ENCODE measurements at places on chromosomes 4 and X. TPM values are rescaled to one million over a fixed set of nuclear protein-coding genes. Genes with fewer than 3 reads are reported as not detected.

Gene GRPR
- total RNA-seq = 28.8 TPM

Gene GJB1
- total RNA-seq = not detected

Gene HSFX4
- not detected for total RNA-seq

Gene ADH6
- total RNA-seq = not detected

Gene DCAF4L1
- 0.07 TPM for total RNA-seq

Gene USP26
- not detected for total RNA-seq

Gene ADAMTS3
- 0.94 TPM for total RNA-seq

Gene PAGE4
- total RNA-seq = not detected

Gene TLR2
- total RNA-seq = 0.90 TPM

GRCh38 chrX:154000051-154000450 lies 19.7 kb downstream of the IRAK1 start:
- DNase-seq = no peak

- peak; percentile 39 for DNase-seq
Measured at GRCh38 chr4:38672397-38673129, 8.6 kb downstream of the KLF3 start.

GRCh38 chrX:14030174-14030530 lies 460 bp upstream of the GEMIN8 start:
- no peak for DNase-seq

- peak; percentile 35 for DNase-seq
Measured at GRCh38 chrX:115606861-115607260, 45.9 kb downstream of the PLS3 start.

DNA sequence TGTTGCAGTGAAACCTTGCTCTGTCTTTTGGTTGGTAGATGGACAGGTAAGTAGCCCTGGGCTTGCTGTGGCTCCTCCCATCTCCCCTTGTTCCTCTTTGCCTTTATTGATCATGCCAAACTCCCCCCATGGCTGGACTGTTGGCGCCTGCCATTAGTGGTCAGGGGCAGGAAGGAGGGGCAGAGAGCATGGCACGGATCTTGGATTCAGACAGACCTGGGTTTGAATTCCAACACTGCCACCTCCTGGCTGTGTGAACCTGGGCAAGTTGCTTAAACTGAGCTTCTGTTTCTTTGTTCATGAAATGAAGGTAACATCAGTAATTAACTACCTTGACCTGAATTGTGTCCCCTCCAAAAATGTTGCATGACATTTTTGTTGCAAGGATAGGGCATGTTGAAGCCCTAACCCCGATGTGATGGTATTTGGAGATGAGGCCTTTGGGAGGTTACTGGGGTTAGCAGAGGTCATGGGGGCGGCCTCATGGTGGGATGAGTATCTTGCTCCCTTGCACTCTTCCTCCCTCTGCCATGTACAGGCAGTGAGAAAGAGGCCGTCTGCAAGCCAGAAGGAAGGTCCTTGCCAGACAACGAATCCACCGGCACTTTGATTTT lies 6.0 kb downstream of the SLC2A9 start:
- peak; percentile 79 for DNase-seq

GRCh38 chrX:118534716-118535493 lies 39.3 kb downstream of the DOCK11 start:
- DNase-seq = no peak

DNA sequence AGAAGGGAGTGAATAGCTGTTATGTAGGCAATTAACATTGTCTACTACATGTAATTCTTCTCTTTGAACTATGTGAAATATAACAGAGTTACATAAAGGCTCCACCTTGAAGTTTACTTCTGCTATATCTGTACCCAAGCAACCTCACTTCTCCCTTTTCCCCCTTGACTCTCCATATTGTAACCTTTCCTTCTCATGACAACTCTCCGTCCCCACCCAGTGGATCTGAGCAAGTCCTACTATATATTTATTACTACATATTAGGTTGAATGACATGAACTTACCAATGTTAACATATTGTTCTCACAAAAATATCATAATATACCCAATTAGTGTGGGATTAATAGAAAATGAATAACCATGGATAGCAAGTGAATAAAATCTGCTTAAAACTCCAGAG lies 93.2 kb upstream of the ATP8A1 start:
- no peak for DNase-seq

GRCh38 chr4:137514406-137515111 lies 17.7 kb downstream of the PCDH18 start:
- no peak for DNase-seq

DNA sequence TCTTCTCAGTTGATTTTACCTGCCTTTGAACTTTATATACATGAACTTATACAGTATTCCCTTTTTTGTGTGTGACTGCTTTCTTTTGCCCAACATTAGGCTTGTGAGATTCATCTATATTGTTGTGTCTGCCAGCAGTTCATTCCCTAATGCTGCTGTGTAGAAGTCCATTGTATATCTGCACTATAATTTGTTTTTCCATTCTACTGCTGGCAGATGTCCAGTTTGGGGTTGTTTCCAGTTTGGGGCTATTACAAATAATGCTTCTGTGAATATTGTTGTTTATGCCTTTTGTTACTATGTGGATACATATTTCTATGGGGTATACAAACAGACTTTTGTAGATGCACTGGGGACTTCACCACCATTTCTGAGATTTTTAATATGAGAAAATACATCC lies 268.4 kb downstream of the DCTD start:
- no peak for DNase-seq

GRCh38 chrX:147935156-147935758 lies 23.5 kb downstream of the FMR1 start:
- no peak for DNase-seq

GRCh38 chrX:1720836-1721235 lies 106.0 kb downstream of the ASMT start:
- DNase-seq = no peak

GRCh38 chr4:10347815-10348214 lies 109.4 kb downstream of the ZNF518B start:
- DNase-seq = no peak

DNA sequence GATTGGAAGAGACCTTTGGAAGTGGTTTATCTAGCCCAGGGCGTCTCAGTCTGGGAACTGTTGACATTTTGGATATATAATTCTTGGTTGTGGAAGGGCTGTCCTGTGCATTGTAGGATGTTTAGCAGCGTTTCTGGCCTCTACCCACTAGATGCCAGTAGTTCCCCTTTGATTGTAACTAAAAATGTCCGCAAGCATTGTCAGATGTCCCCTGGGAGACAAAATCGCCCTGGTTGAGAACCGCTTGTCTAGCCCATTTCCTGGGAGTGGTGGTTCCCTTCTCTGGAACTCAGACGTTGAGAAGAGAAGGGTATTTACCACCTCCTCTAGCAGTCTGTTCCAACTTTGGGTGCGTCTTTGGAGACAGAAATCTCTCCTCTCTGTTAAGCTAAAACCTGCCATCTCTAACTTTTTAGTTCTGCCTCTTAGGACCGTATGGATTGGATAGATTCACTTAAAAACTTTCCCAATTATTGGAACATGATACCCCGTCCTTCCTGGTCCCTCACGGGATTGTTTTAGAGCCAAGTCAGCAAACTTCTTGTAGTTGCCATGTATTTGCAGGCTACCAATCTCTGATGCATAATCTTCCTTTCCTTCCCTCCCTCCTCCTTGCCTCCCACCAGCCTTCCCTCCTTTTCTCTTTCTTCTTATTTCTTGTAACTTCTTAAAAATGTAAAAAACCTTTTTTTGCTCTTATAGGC lies 13.9 kb downstream of the TMEM165 start:
- DNase-seq = peak; percentile 31

GRCh38 chrX:135328421-135329005 lies 19.2 kb downstream of the ETDC start:
- no peak for DNase-seq

GRCh38 chrX:10325611-10326010 lies 168.8 kb downstream of the CLCN4 start:
- no peak for DNase-seq

GRCh38 chr4:168388890-168389289 lies 70.3 kb upstream of the DDX60 start:
- no peak for DNase-seq

- no peak for DNase-seq
Measured at GRCh38 chr4:72365016-72365415, 204.0 kb downstream of the ADAMTS3 start.

DNA sequence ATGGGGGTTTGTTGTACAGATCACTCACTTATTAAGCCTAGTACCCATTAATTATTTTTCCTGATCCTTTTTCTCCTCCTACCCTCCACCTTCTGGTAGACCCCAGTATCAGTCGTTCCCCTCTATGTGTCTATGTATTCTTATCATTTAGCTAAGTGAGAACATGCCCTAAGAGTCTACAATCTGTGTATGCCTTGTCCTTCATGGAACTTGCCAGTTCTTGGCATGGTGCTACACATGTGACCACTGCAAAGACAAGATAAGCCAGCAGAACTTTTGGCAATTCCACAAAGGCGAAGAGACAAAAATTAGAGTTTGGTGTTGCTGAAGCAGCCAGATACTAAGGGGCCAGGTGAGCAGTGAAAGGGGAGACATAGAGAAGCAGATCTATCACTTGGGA lies 101.3 kb downstream of the CORIN start:
- no peak for DNase-seq

DNA sequence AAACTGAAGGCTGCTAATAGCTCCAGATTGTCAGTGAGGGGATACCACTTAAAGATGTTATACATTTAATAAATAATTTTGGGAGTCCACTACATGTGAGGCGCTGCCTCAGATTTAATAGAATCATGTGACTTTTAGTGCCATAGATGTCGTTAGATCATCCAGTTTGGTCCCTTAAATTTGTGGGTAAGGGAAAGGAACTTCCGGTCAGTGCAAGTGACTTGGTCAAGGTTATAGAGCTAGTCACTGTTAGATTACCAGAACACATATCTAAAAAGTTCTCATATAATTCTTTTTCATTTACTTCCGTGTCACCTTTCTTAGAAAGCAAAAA lies 529 bp upstream of the UBA6 start:
- no peak for DNase-seq

GRCh38 chrX:74465424-74465823 lies 44.1 kb downstream of the SLC16A2 start:
- no peak for DNase-seq
